Vagina (tissue), 2 donors: ENCODE measurements at places on chromosomes 5 and 9.

- DNase-seq, result no peak
Measured at GRCh38 chr5:142356349-142356715, 31.5 kb upstream of the SPRY4 start.

GRCh38 chr5:140221697-140222223, 46.8 kb downstream of the CYSTM1 start:
- no peak for DNase-seq

DNA sequence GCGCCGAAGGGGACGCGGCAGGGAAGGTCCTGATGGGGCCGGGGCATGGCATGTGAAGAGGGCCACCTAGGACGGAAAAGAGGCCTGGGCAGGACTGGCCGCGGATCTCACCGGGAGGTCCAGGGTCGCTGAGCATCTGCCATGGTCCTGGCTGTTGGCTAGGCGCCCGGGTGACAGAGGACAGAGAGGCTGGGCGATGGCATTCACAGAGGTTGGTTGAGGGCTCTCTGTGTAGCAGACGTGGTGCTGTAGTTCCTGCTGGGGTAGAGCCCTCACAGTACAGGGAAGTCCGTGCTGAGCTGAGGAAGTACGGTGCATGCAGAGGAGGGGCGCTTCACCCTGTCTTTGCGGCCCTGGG, 427 bp downstream of the PCYOX1L start:
- no peak for DNase-seq

- no peak for DNase-seq
Measured at GRCh38 chr9:73138516-73138915, 13.1 kb upstream of the ANXA1 start.

DNA sequence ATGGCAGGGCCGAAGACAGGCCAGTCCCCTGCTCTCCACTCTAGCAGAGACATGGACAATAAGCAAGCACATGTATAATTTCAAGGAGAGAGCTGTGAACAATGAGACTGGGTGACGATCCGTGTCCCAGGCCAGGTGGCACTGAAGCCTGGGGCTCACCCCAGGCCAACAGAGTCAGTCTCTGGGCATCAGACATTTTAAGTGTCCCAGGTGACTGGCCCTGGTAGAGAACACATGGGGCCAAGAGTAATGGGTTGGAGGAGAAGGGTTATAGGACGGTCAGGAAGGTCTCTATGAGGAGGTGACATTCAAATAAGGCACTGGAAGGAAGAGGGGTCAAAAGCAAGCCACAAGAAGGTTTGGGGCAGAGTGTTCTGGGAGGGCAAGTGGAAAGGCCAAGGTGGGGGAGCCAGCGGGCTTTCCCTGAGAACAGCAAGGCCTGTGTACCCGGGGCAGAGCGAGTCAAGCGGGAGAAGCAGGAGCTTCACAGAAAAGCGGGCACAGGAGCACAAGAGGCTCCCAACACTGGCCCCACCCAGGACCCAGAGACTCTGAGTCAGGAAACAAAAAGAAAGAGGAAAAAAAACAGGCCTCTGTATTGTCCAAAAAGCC, 1.1 kb upstream of the AKNA start:
- no peak for DNase-seq

DNA sequence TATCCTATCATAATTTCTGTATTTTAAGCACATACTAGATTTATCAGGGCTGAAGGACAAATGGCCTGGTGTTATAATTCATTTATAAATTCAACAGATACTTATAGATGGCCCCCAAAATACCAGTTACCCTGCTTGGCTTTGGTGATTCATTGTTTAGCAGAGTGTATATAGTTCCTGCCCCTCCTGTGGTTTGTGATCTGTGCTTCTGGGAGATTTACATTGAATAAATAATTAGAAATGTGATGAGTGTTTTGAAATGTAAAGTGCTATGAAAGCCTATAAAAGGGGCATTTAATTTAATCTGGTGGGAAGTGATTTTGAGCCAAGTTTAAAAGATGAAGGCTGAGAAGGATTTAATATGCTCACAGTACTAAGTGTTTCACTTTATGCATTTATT, 36.7 kb upstream of the ZCCHC7 start:
- DNase-seq, result no peak

DNA sequence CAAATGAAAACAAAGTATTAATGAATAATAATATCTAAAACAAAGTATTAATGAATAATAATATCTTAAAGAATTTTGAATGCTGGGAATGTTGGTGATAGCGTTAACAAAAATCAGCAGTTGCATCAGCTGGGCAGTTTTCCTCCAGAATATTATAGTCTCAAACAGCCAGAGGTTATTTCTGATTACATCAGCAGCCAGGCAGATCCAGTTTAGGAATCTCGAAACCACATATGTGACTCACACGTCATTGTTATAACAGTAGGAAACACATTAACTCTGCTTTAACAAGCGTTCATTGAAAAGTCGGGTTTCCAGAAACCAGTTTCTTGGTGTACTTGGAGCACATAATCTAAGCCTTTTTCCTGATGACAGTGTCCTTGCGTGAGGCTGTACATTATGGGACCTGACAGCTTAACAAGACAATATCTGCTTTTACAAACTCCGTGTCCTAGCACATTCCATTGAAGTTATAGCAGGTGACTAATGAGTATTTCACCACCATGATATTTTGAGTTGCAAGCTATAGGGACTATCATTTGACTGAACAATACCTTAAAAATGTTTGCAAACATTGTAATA, 559.5 kb upstream of the KLF4 start:
- no peak for DNase-seq
